Stimulated activated CD8-positive, alpha-beta memory T cell treated with anti-CD3 and anti-CD28 coated beads, Interleukin-7, amount 100 ng/mL, for 1 hour (primary cell): ENCODE measurements at places on chromosomes 7 and 10.

GRCh38 chr7:17384400-17384799 is 85.9 kb downstream of the AHR start:
- no peak for DNase-seq

- DNase-seq, result no peak
These were observed 322.0 kb downstream of the KCNMA1 start for GRCh38 chr10:77315496-77316129.

DNA sequence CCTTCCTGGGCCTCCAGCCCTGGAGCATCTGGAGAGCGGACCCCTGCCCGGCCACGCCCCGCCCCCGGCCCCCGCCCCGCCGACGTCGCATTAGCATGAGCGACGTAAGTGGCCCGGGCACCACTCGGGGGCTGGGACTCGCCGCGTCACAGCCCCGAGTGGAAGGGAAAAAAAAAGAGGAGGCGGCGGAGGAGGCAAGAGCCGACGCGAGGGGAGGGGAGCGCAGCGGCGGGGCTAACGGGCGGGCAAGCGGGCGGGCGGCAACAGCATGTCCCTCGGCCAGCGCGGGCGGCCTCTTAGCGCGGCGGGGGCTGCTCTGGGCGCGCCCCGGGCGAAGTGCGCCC is at the start of gene SLC18A3:
Gene SLC18A3 (plus strand): TSS at position 197 of the 344 bp plus-strand sequence. CDS start 431 bp downstream, outside the sequence.
- no peak for DNase-seq

DNA sequence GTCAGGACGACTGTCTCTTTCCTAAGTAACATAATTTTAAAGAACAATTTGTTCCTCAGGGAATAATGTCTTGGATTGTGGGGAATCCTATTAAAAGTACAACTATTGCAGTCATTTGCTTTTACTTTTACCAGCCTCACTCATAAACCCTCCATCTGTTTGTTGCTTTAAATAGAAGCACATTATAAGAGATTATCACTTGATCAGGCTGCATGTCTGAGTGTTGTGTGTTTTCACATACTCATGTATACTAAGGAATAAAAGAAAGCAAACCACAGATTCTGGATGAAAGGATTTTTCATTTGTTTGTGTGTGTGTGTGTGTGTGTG is 1077.8 kb downstream of the KCNMA1 start:
- no peak for DNase-seq

DNA sequence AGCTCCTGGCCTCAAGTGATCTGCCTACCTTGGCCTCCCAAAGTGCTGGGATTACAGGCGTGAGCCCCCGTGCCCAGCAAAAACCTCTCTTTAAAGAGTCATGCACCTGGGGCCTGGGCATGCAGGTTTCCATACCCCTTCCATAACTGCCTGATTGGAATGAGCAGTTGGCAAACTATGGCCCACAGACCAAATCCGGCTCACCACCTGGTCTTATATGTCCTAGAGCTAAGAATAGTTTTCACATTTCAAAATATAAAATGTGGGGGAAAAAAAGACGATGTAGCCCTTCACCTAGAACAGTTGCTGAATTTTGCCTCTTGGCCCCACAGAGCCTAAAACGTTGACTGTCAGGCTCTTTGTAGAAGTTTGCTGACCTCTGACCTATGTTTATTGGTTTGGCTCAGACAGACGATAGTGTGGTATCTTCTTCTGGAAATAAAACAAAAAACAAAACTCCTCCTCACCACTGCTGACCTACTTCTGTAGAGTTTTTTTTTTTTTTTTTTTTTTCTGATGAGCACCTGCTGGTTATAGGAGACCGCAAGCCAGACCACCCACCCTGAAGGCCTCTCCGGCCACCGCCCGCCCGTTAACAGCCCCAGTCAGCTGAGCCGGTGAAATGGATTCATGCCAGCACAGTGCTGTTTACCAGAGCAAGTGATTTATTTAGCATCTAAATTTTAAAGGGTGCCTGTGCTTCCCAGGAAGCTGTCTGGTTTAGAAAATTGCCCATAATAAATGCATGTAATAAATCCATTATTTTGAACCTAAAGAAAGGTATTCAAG is 33.5 kb upstream of the SFRP5 start:
- no peak for DNase-seq

GRCh38 chr10:71281646-71282322 is 37.3 kb upstream of the SLC29A3 start:
- no peak for DNase-seq

GRCh38 chr10:85651497-85651882 is 715.1 kb downstream of the GRID1 start:
- no peak for DNase-seq

DNA sequence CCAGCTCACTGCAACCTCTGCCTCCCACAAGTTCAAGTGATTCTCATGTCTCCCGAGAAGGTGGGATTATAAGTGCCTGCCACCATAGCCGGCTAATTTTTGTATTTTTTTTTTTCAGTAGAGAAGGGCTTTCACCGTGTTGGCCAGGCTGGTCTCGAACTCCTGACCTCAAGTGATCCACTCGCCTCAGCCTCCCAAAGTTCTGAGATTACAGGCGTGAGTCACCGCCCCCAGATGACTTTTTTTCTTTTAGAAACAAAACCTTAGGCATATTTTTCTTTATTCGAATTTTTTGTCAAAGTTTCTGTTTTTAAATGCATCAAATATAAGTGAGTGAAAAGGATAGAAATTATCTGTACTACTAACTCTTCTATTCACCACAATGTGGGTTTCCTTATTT is 113.1 kb downstream of the LRRC4 start:
- DNase-seq, result no peak

GRCh38 chr7:156015237-156016020 is 203.2 kb upstream of the SHH start:
- no peak for DNase-seq

DNA sequence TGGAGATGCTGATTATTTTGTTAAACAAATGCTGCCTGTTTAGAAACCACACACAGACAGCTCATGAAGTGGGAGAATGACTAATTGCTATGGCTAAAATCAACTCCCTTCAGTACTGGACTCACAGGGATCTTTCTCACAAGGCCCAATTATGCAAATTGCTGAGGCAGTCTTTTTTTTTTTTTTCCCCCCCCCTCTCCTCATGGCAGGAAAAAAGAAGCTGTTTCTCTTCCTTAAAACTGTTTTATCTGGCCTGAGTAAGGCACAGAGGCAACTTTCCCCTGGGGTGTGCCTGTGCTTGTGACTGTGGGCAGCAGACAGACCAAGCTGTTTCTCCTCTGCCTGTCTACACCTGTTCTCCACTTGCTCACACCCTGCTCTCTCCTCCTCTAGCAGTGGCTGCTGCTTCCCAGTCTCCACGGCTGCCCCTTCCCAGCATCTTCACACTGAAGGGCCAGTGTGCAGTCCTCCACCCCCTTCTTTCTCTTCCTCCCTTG is 65.4 kb upstream of the STEAP1B start:
- no peak for DNase-seq

- no peak for DNase-seq
These were observed 82.7 kb upstream of the GPR22 start for GRCh38 chr7:107387128-107387527.

DNA sequence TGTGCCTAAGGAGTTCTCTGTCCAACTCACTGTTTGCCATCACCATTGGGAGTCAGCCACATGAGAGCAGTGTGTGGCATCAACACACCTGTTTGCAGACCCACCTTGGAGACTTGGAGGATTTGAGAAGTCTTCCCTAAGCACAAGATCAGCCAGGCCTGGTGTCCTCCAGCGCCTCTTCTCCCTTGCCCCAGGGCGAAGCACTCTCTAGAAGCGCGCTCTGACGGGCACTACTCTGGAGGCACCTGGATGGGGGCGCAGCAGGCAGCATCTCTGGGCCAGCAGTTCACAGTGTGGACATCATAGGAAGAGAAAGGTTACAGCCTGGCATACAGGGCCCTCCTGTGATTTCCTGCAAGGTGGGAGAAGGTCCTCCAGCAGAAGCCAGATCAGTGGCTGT is 289.3 kb downstream of the CELF2 start:
- DNase-seq, result no peak

- DNase-seq, result no peak
These were observed 327.5 kb upstream of the PHF14 start for GRCh38 chr7:10646194-10646593.

- DNase-seq, result no peak
These were observed 11.9 kb downstream of the MEOX2 start for GRCh38 chr7:15674586-15674985.

- DNase-seq, result no peak
These were observed 112.7 kb downstream of the ARHGAP22 start for GRCh38 chr10:48492201-48492600.

DNA sequence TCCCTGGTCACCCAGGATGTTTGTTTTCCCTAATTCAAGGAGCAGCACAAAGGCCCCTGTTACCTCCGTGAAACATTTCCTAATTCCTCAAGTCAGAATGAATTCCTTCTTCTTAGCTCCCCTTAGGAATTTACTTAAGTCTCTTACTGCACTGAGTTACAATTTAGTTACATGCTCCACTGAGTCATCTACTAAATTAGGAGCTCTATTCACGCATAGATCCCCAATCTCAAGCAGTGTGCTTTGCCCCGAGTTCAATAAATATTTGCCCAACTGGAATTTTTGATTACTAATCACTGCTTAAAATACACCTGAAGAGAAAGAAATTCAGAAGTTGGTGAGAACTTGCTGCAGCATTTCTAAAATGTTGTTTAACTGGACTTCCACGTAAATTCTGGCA is 329.4 kb upstream of the MYO3A start:
- no peak for DNase-seq

- DNase-seq, result no peak
These were observed 24.4 kb downstream of the RALA start for GRCh38 chr7:39647816-39648215.

DNA sequence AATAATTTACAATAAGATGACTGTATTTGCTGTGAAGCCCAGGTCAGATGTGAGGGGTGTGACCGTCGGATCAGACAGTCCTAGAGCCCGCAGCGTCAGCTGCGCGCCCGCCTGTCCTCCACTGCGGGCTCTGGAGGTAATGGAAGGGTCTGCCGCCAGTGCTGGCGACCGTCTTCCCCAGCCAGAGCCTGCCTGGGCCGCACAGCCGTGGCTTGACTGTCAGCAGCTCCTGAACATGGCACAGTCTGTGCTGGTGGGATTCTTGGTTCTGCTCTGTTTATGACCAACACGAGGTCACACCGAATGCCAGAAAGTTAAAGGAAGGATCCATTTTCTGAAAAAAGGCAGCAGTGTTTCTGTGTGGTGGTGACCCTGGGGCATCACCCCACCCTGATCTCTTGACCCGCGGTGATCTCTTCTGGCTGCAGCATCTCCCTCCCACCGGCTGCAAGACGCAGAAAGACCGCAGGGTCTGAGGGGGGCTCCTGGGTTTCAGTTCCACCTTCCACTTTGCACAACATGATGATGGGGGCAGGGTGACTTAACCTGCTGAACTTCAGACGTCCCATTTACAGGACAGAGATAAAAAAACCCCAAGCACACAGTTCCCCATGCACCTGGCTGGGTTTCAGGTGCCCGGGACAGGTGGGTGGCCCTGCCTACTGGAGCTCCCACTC is 103.7 kb downstream of the DNAJB6 start:
- DNase-seq, result no peak

GRCh38 chr7:134105841-134106240 is 21.3 kb upstream of the LRGUK start:
- DNase-seq, result no peak

- no peak for DNase-seq
These were observed 107.3 kb downstream of the NRCAM start for GRCh38 chr7:108348913-108349312.

DNA sequence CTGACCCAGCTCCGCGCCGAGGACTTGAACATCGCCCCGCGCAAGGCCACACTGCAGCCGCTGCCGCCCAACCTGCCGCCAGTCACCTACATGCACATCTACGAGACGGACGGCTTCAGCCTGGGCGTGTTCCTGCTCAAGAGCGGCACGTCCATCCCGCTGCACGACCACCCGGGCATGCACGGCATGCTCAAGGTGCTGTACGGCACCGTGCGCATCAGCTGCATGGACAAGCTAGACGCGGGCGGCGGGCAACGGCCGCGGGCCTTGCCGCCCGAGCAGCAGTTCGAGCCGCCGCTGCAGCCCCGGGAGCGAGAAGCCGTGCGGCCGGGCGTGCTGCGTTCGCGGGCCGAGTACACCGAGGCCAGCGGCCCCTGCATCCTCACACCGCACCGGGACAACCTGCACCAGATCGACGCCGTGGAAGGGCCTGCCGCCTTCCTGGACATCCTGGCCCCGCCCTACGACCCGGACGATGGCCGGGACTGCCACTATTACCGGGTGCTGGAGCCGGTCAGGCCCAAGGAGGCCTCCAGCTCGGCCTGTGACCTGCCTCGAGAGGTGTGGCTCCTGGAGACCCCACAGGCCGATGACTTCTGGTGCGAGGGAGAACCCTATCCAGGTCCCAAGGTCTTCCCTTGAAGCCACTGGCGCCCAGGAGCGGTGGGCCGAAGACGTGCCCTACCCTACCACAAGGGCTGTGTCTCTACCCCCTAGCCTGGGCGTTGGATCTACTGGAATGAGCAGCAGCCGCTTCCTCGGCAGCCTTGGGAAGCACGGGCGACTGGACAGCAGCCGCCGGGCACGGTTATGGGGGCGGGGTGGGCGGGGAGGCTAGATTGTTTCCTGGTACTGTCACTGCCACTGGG is 945 bp downstream of the ADO start:
- peak; percentile 19 for DNase-seq

- no peak for DNase-seq
These were observed 19.7 kb downstream of the DOCK1 start for GRCh38 chr10:126924915-126925300.

DNA sequence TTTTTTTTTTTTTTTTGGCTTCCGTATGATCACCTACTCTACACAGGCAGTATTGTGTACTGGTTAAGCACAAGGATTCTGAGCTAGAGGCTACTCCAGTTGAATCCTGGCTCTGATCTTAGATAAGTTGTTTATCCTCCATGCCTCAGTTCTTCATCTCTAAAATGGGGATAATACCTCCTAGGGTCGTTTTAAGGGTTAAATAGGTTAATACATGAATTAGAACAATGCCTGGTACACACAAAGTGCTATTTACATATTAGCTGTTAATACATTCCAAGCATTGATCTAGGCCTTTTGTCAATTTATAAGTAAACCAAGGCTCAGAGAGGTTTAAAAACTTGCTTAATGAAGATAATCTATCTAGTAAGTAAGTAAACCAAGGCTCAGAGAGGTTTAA is 59.0 kb downstream of the ST7 start:
- no peak for DNase-seq

- DNase-seq, result no peak
These were observed 93.9 kb upstream of the SLC26A5 start for GRCh38 chr7:103539875-103540274.

GRCh38 chr10:112241651-112242341 is 41.4 kb upstream of the TECTB start:
- no peak for DNase-seq

DNA sequence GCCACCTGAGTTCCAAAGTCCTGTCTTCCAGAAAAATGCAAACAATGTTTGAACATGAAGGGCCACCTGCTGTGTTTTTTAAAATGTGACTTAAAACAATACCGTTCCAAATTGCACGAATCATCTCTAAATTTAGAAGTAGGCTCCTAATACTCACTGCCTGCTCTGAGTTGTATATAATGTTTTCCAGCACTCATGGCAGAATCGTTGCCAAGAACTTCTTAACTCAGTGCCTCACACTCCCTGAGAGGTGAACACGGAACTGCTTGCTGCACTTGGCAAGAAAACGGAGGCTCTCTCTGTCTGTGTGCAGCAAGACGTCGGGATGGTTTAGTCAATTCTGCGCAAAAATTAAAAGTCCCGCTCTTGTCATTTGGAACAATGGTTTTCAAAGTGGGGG is 757.3 kb upstream of the AUTS2 start:
- DNase-seq, result no peak
